T47D (cell line): ENCODE measurements at places on chromosomes 13 and 19.

DNA sequence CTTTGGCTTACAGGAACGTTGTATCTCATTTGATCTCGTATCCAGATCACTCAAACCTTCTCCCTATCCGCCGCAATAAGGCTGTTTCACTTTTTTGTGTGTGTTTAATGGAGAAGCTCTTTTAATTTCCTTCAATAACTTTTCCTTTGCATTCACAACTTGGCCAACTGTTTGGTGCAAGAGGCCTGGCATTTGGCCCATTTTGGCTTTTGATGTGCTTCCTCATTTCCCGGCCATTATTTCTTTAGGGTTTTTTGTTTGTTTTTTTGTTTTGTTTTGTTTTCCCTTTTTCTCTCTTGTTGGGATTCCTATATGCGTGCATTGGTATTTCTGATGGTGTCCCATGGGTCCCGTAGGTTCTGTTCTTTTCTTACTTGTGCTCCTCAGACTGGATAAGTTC, 6.1 kb upstream of the UPF3A start:
- DNase-seq, result no peak

DNA sequence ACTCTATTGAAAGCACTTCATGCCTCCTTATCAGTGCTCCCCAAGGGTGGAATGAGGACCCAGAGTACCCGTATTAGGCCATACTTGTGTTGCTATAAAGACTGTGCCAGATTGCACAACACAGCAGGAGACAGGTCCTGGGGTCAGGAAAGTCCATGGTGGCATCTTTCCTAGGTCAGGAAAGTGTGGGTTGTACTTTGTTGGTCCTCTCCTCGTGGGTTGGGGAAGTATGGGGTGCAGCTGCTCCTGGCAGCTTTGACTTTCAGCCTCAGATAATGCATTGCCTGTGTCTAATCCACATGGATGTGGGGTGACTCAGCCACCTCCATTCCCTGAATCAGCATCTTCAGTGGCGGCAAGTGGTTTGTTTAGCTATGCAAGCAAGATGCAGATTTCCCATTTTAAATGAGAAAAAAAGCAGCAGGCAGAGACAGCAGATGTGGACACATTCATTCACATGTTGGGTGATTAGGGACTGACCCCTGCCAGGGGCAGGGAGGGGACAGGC, 8.4 kb upstream of the CYP2B6 start:
- no peak for DNase-seq

DNA sequence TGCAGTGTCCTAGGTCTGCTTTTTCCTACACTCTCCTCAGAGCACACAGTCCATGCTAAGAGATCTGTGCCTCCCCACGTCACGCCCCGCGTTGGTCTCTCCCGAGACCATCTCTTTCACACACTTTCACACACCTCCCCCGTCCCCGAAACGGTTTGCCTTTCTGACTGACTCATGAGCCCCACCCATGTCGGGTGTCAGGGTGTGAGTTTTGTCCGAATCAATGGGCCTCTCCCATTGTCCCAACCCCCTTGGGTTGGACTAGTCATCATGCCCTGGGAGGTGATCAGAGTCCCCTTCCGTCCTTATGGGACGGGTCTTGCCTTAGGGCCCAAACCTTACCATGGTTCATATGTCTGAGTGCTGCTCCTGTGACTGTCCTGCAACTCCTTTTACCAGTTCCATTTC, 214.0 kb upstream of the HTR2A start:
- no peak for DNase-seq

DNA sequence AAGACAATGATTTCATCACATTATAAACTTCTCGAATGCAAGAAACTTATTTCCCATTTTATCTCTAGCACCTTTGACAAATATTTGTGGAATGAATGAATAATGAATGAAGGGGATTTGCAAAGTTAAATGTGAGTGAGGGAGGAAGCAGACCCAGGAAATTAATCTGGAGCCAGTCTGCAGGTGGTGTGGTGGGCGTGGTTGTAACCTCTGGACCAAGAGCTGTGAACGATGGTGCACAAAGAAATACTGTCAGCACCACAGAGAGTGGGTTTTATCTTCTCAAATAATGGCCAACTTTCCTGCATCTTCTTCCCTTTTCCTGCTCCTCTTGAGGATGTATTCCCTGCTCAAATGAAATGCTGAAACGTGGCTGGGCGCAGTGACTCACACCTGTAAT, 11.0 kb upstream of the ZNF792 start:
- no peak for DNase-seq

DNA sequence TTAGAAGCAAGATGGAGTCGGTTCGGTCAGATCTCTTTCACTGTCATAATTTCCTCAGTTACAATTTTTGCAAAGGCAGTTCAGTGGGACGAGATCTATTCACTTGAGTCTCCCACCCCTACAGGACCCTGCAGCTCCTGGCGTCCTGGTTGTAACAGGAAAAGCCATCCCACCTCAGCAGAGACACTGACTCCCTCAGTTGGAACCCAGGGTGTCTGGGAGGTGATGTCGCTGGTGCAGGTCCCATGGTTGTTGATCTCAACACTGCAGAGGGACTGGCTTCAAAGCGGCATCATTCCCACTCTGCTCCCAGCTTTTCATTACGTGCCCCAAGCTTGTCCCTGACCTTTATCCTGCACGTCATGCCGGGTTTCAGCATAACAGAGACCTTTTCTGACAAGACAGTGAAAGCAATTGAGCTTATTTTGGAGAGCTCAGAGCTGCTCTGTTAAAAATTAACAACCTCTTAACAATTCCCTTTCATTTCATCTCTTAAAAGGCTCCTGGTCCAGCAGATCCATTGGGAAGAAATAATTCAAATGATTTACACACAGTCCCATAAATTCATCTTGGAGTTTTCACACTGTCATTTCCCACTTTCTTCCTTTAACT, 17.6 kb upstream of the COG3 start:
- DNase-seq, result no peak

DNA sequence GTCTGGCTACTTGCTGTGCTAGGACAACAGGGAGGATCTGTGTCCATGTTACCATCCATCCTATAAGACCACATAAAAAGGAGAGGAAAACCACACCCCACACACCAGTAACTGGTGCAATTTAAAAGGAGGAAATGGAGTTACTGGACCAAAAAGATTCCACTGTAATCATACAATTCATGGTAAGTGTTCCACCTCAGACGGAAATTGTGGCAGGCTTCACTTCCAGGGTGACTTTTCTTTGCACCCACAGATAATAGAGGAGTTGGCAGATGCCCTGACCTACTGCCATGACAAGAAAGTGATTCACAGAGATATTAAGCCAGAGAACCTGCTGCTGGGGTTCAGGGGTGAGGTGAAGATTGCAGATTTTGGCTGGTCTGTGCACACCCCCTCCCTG, 2.4 kb downstream of the AURKC start:
- DNase-seq, result no peak
